ENCODE measurements at places on chromosomes 6 and 20. TPM values are rescaled to one million over a fixed set of nuclear protein-coding genes. Genes with fewer than 3 reads are reported as not detected.
A peak's percentile ranks its signal among the peaks of the same experiment; 100 is the strongest.

DNA sequence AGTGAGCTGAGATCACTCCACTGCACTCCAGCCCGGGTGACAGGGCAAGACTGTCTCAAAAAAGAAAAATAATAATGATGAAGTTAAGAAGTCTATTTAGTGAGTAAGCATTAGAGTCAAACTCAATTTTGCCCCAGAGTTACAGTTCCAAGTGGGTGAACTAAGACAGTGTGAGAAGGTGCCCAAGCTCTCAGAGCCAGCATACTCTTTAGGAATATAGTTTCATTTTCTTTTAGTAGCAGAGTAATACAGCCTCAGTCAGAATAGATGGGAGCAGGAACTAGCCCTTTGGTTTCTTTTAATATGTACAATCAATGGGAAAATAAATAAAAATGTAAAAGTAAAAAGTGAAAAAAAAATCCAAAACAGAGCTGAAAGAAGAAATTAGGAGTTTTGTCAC lies 87.0 kb upstream of the ADGRF1 start:
- DNase-seq, result no peak

DNA sequence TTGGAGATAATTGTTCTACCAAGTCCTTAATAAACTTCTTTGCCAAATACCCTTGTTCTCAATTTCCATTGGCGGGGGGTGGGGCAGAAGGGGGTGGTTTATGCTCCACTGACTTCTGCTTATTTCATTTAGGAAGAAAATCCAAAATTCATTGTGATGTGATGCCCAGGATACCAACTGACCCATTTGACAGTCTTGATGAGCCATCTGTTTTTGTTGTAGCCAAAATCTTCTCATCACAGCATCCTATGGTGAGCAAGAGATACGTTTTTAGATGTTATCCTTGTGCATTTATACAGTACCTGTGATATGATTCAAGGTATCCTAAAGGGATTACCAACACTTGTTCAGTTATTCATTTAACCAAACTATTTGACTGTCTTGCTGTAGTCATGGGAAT lies 108.5 kb upstream of the BMP5 start:
- no peak for DNase-seq

- no peak for DNase-seq
These were observed 212.1 kb upstream of the PHACTR1 start for GRCh38 chr6:12504325-12504966.

DNA sequence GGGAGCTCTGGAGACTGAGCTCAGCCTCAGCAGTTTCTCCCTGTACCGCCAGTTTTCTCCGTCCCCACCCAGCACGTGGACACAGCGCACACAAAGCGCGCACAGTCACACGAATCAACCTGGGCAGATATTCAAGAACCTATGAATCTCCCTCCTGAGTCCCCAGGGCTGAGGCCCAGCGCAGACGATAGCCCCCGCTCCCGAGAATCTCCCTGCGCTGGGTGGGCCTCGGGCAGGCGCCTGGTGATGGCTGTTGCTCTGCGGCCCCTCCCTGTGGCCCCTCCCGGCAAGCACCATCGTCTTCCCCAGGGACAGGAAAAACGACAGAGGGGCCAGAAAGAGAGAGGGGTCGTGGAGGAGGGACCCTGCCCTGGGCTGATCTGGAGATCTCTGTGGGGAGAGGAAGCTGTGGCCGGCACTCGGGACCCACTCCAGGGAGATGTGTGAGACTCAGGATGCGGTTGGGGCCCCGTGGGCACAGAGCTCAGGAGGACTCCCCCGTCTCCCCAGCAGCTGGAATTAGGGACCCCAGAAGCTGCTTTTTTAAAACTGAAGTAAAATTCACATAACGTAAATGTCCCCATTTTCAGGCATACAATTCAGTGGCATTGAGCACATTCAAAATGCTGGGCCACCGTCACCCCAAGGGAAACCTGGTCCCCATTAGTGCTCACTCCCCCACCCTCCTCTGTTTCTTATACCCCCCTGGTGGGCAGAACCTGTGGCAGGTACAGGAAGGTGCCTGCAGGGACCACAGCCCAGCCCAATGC lies 330.8 kb downstream of the TAF4 start:
- no peak for DNase-seq

- DNase-seq, result no peak
These were observed 77.6 kb upstream of the BACH2 start for GRCh38 chr6:90374201-90374600.

DNA sequence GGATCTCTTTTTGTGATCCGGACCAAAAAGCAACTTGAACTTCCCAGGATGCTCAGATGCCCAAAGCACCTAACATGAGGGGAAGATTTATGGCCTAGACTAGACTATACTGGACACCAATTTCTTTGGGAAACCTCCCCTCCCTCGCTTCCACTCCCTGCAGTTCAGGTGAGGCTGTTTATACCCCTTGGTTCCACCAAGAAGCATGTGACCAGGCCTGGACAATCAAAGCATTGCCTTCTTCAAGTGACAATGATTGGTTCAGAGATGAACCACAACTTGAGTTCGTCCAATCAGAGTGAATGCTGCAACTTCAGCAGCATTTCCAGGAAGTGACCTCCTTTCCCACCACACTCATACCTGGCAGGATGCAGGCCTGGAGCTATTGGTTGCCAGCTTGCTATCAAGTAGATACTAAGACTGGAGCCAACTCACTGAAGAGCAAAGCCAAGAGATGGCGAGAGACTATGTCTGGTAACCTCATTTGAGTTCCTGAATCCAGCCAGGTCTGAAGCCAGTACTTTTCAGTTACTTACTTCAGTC lies 45.6 kb upstream of the SLC9A8 start:
- no peak for DNase-seq

DNA sequence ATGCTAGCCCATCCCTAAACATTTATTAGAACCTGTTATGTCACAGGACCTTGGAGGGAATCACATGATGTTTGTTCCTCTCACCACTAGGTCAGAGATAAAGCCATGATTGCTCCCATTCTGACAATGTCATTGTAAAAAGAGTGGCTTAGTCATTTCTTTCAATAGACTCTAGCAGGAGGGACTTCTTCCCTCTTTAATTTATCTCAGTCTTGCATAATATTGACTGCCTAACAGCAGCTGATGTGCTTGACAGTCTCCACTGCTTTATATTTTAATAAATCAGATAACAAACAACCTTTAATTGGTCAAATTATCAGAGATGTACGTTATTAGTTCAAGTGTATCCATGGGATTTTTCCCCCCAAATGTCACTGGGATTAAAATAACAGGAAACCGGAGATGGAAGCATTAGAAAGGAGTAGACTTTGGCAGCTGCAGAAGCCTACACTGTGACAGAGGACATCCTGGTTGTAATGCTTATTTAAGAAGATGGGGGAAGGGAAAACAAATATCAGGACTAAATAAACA lies 39.6 kb downstream of the LAMA4 start:
- peak; percentile 27 for DNase-seq

DNA sequence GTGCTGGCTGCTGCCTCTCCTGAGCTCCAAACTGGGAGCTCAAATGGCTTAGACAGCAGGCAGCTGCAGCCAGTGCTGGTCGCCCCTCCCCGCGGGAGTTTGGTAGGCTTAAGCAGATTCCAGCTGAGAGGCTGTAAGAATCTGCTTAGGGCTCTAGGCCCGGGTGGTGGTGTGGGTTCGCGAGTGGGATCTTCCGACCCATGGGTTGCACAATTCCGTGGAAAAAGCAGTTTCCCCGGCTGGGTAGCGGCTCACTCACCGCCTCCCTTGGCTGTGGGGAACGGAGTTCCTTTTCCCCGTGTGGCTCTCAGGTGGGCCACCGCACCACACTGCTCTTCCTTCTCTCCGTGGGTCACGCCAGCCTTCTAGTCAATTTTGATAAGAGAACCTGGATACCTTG lies 232.5 kb downstream of the PKHD1 start:
- no peak for DNase-seq

DNA sequence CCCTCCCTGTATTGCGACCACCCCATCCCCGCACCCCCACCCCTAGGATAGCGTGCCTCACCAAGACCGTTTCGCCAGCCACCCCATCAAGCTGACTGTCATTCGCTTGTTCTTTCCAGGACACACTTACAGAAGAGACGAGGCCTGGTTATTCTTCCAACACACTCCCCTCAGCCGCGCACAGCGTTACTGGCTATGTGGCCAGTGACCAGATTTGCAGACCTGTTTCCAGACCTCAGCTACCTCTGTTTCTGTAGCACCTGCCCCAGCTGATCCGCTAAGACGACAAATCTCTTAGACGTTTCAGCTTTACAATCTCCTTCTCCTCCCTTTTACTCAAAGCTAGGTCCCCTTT lies 26.1 kb downstream of the HLA-F start:
- DNase-seq, result no peak

GRCh38 chr6:36202101-36202500 lies 5.6 kb downstream of the BRPF3 start:
- no peak for DNase-seq

- DNase-seq, result peak; percentile 79
These were observed 52.8 kb downstream of the MRPL14 start for GRCh38 chr6:44074439-44074812.

DNA sequence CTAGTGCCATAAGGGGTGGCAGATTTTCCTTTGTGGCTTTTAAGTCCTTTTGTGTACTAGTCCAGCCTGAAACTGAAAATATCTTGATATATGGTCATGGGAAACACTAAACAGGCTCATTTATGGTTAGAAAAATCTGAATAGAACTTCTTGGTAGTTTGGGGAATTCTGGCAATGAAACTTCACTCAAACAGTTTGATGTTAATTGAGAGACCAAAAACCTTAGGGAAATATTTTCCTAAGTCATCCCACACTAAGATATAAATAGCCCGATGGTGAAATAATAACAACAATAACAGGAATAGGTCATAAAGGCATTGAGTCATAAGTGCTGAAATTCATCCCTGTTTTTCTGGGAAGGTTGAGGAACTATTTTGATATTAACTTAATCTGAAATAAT lies 146.2 kb upstream of the SMLR1 start:
- DNase-seq, result peak; percentile 23

GRCh38 chr6:41257369-41258195 lies 28.9 kb downstream of the TREM1 start:
- no peak for DNase-seq

- DNase-seq, result no peak
These were observed 48.6 kb downstream of the TSPYL4 start for GRCh38 chr6:116205281-116205680.

DNA sequence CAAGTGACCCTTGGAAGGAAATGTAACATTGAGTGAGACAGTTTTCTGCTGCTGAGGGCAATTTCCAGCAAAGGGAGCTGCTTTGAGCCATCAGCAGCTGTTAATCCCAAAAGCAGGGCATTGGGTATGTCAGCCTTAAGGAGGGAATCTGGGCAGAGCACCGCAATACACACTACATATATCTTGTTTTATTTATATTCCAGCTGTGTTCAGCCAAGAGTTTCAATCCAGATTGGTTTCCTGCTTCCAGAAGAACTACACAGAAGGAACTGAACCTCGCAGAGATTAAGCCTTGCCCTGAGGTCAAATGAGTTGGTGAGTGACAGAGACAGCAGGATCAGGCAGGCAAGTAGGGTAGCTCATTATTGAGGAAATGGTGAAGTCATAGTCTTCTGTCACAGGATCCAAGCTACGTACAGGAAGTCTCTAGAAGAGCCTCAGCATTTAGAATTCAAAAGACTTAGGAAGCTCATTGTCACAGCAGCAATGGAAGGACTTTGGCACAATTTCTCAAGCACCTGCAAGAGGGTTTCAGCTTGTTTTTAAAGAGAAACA lies 109.9 kb upstream of the HEY2 start:
- DNase-seq, result no peak

DNA sequence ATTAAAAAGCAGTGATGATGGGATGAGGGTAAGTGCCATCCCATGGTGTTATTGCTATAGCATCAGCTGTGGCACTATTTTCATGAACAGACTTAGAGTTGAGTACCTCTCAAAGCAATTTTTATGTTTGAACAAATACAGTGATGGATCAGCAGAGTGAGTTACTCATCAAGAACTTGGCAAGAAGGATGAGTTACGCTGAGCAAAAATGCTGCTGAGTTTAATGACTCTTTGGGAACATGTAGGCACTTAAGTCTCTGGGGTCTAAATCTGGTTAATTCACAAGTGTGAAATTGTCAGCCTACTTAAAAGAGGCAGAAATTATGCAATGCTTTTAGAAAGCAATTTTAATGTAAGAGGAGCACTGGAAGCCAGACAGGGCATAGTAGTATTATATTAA lies 78.5 kb upstream of the AHI1 start:
- no peak for DNase-seq

DNA sequence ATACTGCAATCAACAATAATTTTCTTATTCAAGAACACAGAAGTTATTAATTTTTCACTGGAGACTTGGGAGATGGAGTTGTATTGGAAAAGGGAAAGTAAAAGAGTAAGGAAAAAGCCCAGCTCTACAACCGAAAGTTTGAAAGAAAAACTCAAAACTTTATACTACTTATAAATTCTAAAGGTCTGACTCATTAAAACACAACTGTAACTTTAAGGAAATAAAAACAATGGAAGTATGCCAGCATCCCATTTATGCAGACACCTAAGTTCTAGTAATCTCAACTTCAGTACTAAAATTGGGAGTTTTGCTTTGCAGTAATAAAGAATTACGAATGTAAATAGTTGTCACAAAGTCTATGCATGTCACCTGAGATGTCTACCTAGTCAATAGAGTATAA lies 80.6 kb downstream of the IRAK1BP1 start:
- no peak for DNase-seq

DNA sequence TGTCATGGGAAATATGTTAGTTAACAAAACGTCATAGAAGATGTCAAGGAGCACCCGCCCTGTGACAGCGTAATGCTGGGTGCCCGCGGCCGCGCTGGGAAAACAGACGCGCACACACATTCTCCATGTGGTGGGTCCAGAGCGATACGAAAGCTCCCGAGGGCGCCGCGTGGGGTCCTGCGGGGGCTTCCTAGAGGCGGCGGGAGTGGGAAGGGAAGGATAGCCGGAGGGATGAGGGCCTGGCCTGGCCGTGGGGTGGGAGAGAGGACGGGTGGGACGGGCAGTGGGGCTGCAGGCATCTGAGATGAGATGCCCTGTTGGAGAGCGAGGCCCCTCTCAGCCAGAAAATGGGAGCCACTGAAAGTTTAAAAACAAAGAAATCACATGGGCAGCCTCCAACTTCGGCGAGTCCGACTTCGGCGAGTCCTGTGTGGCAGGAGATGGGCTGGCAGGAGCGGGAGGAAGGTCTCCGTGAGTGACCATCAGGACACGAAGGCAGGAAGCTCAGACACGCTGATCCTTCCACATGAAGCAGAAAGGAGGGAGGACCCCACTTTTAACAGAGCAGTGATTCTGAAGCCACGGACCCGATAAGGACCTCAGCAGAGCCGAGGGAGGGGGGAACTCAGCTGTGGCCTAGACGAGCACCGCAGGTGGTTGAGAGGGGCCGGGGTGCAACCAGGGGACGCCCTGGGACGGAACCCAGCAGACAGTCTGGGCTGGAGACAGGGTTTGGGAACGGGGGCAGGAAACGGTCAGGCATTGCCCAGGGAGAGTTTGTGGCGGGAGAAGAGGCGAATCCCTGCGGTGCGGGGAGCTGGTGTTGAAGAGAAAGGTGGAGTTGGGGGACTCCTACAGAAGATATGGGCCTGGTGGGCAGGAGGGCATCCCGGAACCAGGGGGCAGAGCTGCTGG lies 114.1 kb upstream of the FRMD1 start:
- peak; percentile 37 for DNase-seq

HLA-DQA1 gene
- not detected for total RNA-seq

SMPD2 gene
- total RNA-seq, result 6.0 TPM

TCP1 gene
- 408 TPM for total RNA-seq

CLVS2 gene
- total RNA-seq, result not detected

GNAS-AS1 gene
- total RNA-seq, result not detected

KCNG1 gene
- total RNA-seq, result 17.7 TPM

RFX6 gene
- total RNA-seq, result not detected
